Stimulated activated CD8-positive, alpha-beta memory T cell treated with anti-CD3 and anti-CD28 coated beads, Interleukin-15, amount 100 ng/mL, for 4 hours (primary cell): ENCODE measurements at places on chromosomes 1 and 21.

DNA sequence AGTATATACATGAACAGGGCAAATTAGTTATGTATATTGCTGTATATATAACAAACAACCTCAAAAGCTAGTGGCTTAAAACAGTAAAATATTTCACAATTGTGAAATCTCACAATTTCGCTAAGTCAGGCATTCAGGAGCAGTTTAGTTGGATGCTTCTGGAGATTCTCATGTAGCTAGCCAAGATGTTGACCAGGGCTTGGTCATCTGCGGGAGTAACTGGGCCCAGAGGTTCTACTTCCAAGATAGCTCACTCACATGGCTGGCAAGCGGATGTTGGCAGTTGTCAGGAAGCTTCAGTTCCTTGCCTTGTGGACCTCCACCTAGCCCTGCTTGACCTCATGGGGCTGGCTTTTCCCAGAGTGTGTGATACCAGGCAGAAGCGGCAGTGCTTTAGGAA is 95.6 kb downstream of the TTC3 start:
- DNase-seq, result no peak

DNA sequence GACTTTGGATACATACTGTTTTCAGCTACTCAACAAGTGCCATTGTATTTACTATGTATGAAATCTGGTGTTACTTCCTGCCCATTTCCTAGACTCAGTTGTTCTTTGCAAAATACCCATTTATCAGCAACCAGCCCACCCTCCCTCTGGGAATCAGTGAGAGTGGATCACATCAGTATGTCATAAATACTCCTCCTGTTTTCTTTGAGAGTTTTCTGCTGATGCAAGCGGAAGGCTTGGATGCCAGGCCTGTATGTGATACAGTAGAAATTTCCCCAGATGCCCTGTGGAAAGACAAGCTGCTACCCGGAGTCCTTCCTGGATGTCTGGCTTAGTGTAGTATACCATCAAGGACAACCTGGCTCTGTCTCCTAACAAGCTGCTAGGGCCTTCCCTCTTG is 2.4 kb upstream of the PTPRC start:
- no peak for DNase-seq

DNA sequence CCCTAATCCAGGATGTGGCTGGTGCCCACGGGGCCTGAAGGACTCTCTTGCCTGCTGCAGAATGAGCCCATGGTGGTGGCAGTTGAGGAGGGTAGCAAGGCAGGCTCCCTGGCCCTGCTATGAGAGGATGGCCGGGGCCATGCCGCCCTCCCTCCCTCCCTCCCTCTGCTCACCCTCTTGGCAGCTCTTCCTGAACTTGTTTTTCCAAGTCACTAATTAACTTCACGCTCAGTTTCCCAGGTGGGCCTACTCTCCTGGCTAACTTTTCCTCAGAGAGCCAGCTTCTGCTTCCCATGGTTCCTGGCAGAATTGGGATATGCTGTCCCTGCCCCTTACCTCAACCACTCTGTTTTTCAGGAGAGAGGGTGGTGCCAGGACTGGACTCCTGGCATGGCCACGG is 10.2 kb downstream of the KCNC4 start:
- DNase-seq, result no peak

DNA sequence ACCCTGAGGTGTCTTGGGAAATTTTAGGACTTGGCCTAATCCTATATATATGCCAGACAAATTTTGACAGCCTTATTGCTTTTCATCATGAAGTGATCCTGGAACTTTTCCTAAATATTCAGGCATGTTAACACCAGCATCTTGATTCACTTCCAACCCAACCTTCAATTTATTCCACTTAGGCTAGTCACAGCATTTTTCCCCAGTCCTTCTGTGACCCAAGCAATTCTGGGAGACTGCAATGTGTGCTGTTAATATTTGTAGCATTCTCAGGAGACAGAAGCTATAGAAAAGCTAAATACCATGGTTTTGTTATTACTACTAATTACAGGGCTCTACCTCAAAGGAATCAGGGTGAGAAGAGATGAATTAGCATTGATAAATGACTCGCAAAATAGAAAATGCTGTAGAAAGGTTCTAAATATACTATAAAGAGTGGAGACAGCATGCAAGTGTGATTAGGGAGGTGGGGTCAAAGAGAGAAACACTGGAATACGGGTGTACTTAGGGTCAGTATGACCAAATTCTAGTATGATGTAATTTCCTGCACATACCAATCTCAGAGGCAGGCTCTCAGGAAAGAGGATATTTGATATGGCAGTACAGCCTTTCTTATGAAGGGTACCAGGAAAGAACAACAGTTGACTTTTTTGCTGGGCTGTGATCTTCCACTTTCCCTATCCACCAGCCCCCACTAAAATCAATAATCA is 29.1 kb downstream of the PRRX1 start:
- no peak for DNase-seq
